Smooth muscle cell of bladder (primary cell): ENCODE measurements at places on chromosomes 3 and 15. TPM values are rescaled to one million over a fixed set of nuclear protein-coding genes. Genes with fewer than 3 reads are reported as not detected.

The SKOR1 gene
- under 0.01 and 0.09 TPM in 2 replicates for total RNA-seq

The COMMD2 gene
- 19.2 and 25.9 TPM in 2 replicates for total RNA-seq

The FEZF2 gene
- total RNA-seq, result not detected in 2 replicates

The FGF7 gene
- total RNA-seq, result 976 and 1,252 TPM in 2 replicates

The GP5 gene
- total RNA-seq, result 0.09 and 0.14 TPM in 2 replicates

The TMEM45A gene
- total RNA-seq, result 44.2 and 104 TPM in 2 replicates

The KBTBD12 gene
- total RNA-seq, result not detected in 2 replicates

The ADPRH gene
- total RNA-seq, result 1.7 TPM in 2 replicates

The CCDC191 gene
- 1.8 and 2.0 TPM in 2 replicates for total RNA-seq

The PLA2G4D gene
- not detected in 2 replicates for total RNA-seq

The GOLGA6L7 gene
- total RNA-seq, result not detected in 2 replicates

The ABHD10 gene
- total RNA-seq, result 37.5 and 39.1 TPM in 2 replicates

The ZNF710 gene
- total RNA-seq, result 5.7 and 6.2 TPM in 2 replicates

The GPR160 gene
- 0.14 and 0.28 TPM in 2 replicates for total RNA-seq

The ASB7 gene
- 14.2 and 14.4 TPM in 2 replicates for total RNA-seq

The PAQR5 gene
- total RNA-seq, result 9.6 and 21.9 TPM in 2 replicates

The GPR156 gene
- 0.14 and 0.37 TPM in 2 replicates for total RNA-seq

The MCF2L2 gene
- 0.14 and 0.37 TPM in 2 replicates for total RNA-seq

The TRIM59 gene
- total RNA-seq, result 15.5 and 15.6 TPM in 2 replicates

The TMEM40 gene
- total RNA-seq, result not detected in 2 replicates

The NANOGP8 gene
- total RNA-seq, result 0.14 TPM in 1 of 2 replicates, not detected in the other

The VEPH1 gene
- total RNA-seq, result 83.7 and 98.0 TPM in 2 replicates

The C3orf80 gene
- total RNA-seq, result 3.0 and 8.0 TPM in 2 replicates

The GREM1 gene
- total RNA-seq, result 307 and 558 TPM in 2 replicates

The TERC gene
- total RNA-seq, result 37.7 and 59.6 TPM in 2 replicates

The TMEM207 gene
- total RNA-seq, result not detected in 2 replicates

The TRPM1 gene
- not detected in 2 replicates for total RNA-seq

The TM4SF4 gene
- total RNA-seq, result not detected in 2 replicates

The FAM227B gene
- total RNA-seq, result 4.4 and 4.6 TPM in 2 replicates

The DNAH12 gene
- total RNA-seq, result under 0.01 and 0.18 TPM in 2 replicates

The STX19 gene
- total RNA-seq, result not detected in 2 replicates

The THAP10 gene
- 0.85 and 1.0 TPM in 2 replicates for total RNA-seq

The KLHL25 gene
- 3.7 and 4.4 TPM in 2 replicates for total RNA-seq

The CTXN2 gene
- total RNA-seq, result not detected in 2 replicates

The IL17RE gene
- total RNA-seq, result 0.14 and 0.83 TPM in 2 replicates

The TMPRSS7 gene
- not detected in 2 replicates for total RNA-seq

The FBN1 gene
- 857 and 873 TPM in 2 replicates for total RNA-seq

The ITIH4 gene
- total RNA-seq, result 1.2 and 1.6 TPM in 2 replicates

The IGSF10 gene
- 0.71 and 6.1 TPM in 2 replicates for total RNA-seq

The ZPLD1 gene
- total RNA-seq, result 0.28 TPM in 2 replicates

The CLDN1 gene
- total RNA-seq, result 0.14 and 0.18 TPM in 2 replicates

The MORC1 gene
- not detected in 2 replicates for total RNA-seq

The TRIM69 gene
- 10.8 and 14.4 TPM in 2 replicates for total RNA-seq

The CKMT1A gene
- 0.18 TPM in 1 of 2 replicates, not detected in the other for total RNA-seq

The ATP13A5 gene
- not detected in 2 replicates for total RNA-seq

The DPP8 gene
- 34.6 and 41.6 TPM in 2 replicates for total RNA-seq

The SNX22 gene
- total RNA-seq, result 0.14 and 0.18 TPM in 2 replicates

The CCNB2 gene
- 7.1 and 9.0 TPM in 2 replicates for total RNA-seq

The SLC9C1 gene
- total RNA-seq, result 0.14 and 0.18 TPM in 2 replicates

The CD86 gene
- not detected in 2 replicates for total RNA-seq

The OIP5 gene
- 0.43 and 0.74 TPM in 2 replicates for total RNA-seq

The DGKG gene
- total RNA-seq, result 2.0 and 2.1 TPM in 2 replicates

The SENP8 gene
- total RNA-seq, result 1.8 and 2.6 TPM in 2 replicates

The GABRB3 gene
- 0.71 and 1.6 TPM in 2 replicates for total RNA-seq

The GNAT1 gene
- not detected in 2 replicates for total RNA-seq

The SH2D7 gene
- not detected in 2 replicates for total RNA-seq

The XYLB gene
- 3.1 and 4.1 TPM in 2 replicates for total RNA-seq

The LRRC15 gene
- total RNA-seq, result 0.14 and 0.55 TPM in 2 replicates

The CLEC3B gene
- total RNA-seq, result 1.2 and 2.0 TPM in 2 replicates
